ENCODE measurements at places on chromosomes 3 and 15.
A peak's percentile ranks its signal among the peaks of the same experiment; 100 is the strongest.

GRCh38 chr3:197151580-197151979, 122.0 kb upstream of the MELTF start:
- peak; percentile 22 for DNase-seq

DNA sequence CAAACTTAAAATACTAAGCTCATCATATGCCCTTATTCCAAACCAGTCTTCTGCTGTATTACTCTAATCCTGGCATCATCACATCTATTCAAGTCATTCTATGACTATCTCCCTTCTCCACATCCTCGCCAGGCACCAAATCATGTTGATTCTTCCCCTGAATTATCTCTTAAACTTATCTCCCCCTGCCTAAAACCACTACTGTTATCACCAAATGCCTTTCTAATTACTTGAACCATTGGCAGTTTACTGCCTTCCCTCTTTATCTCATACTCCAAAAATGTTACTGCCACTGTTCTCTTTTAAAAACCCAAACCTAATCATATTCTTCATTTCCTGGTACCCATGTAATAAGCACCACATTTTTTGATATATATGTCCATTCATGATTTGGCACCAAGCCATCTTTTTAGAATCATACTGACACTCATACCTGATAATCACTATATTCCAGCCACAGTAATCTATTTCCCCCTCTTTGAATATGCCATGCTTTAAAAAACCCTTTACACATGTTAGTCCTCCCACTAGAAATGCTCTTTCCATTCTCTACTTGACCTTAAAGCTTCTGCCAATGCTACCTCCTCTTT, 126.8 kb downstream of the PEAK1 start:
- no peak for DNase-seq

DNA sequence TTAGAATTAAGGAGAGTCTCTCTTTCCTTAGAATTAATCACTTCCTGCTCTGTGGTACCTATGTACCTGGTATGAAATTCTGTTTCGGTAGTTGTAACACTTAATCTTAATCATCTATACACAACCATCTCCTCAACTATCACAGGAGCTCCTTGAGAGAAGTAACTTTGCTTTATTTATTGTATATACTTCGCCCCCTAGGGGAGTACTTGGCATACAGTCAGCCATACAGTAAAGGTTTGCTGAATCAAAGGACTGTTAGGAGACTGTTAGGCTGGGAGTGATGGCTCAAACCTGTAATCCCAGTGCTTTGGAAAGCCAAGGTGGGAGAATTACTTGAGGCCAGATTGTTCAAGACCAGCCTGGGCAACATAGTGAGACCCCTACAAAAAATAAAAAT, 44.7 kb downstream of the RORA start:
- DNase-seq: no peak

- DNase-seq: no peak
These were observed 59.9 kb upstream of the COL8A1 start for GRCh38 chr3:99578339-99578970.

DNA sequence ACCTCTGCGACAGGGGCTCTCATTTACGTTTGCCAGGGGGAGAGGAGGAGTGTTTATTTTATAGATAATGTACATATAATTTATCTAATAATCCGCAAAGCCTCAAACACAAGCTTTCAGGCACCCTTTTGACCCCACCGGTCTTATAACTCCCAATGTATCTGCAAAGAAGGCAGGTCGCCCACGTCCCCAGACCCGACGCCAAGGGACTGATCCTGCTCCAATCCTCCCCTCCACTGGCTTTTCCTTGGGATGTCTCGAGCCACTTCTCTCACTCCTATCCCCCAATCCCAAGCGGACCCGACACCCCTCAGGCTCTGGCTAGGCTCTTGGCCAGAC, 452 bp downstream of the DCP1A start:
- no peak for DNase-seq

DNA sequence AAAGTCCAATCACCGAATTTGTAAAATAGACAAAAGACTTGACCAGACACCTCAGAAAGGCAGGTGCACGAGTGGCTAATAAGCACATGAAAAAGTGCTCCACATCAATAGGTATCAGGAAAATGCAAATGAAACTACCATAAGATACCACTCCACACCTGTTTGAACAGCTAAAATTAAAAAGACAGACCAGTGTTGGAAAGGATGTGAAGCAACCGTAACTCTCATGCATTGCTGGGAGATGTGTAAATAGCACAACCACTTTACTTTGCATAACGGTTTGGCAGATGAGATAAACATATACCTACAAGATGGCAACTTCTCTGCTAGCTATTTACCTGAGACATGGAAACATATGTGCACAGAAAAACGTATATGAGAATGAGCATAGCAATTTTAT, 56.9 kb downstream of the CADPS start:
- no peak for DNase-seq

DNA sequence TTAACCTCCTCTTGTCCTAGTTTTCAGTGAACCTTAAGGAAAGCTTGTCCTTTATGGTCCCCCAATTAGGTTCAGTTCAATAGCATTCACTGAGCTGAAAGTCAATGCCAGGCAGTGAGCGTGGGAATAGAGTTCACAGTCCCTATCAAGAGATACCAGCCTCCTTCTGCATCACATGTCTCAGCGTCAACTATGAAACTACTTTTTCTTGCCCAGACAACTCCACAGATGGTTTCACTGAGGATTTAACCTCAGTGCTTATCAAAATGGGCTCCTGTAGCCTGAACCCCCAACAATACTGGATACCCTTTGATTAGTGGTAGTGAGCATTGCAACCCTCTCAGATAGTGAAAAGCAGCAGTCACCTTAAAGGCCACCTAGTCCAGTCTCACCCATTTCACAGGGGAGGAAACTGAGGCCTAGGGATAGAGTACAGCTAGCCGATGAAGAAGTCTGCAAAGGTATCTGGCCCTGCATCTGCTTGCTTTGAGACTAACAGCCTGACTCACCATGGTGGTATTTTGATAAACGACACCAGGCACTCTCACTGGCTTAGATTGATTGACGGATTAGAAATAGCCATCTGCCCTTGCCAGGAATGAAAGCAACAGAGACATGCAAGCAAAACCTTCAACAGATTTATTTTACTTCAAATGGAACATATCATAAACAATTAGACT, 1.6 kb upstream of the UBA3 start:
- no peak for DNase-seq

- no peak for DNase-seq
These were observed 156.7 kb upstream of the TLE3 start for GRCh38 chr15:70254311-70254869.

- DNase-seq: no peak
These were observed 41.9 kb downstream of the SLC6A20 start for GRCh38 chr3:45754461-45754860.

GRCh38 chr3:25335356-25335755, 92.7 kb upstream of the RARB start:
- no peak for DNase-seq

DNA sequence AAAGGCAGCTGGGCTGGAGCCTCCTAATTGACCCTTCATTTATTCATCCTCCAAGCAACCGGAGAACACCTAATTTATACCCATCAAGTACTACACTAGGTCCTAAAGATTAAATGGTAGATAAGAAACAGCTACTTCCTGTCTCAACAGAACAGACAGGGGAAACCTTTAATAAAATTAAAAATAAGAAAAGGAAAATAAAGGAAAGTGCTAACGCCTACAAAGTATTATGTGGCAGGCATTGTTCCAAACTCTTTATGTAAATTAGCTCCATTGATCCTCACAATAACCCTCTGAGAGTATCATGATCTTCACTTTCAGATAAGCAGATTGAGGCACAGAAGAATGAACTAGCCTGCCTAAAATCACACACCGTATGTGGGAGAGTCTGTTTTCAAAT, 139.5 kb downstream of the CNTN6 start:
- no peak for DNase-seq

- peak; percentile 15 for DNase-seq
These were observed 2.0 kb upstream of the GALK2 start for GRCh38 chr15:49168016-49168415.

DNA sequence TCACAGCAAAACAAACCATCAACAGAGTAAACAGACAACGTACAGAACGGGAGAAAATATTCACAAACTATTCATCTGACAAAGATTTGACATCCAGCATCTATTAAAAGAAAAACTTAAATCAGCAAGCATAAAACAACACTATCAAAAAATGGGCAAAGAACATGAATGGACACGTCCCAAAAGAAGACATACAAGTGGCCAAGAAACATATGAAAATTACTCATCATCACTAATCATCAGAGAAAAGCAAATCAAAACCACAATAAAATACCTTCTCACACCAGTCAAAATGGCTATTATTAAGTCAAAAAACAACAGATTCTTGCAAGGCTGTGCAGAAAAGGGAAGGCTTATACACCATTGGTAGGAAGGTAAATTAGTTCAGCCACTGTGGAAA, 13.7 kb upstream of the SERPINI2 start:
- no peak for DNase-seq

DNA sequence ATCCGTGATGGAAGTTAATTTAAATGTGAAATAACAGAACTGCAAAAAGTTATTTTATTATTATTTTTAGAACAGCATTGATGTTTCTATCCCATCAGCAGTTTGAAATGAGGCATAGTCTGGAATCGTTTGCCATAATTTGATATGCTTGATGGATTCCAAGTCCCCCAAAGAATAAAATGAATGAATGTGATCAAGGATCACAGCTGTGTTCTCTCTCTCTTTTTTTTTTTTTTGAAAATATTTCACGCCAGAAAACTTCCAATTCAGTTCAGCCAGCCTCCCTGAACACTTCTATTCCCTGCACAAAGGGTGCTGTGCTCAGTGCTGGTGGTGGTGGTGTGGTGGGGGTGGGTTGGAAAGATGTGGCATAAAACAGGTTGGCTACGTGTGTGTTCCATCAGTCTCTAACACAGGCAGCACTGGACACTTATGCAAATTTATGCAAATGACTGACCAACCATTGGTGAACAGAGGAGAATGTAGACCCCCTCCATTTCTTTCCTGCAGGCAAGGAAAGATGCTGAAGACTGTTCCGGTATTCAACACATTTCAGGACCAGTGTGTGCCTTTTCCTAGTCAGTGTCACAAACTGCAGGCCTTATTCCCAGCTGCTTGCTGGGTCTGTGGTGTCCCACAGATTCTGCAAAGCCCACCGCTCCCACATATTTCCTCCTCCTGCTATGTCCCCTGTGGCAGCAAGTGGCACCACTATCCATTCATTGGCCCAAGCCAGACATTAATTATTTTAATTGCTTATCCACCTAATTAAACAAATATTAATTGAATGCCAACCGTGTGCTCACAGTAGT, 10.6 kb downstream of the ARNT2 start:
- no peak for DNase-seq

GRCh38 chr3:14415501-14415900, 13.1 kb downstream of the SLC6A6 start:
- DNase-seq: peak; percentile 38

GRCh38 chr3:133883641-133884040, 12.0 kb downstream of the RAB6B start:
- DNase-seq: no peak

- no peak for DNase-seq
These were observed 210.3 kb upstream of the CGNL1 start for GRCh38 chr15:57165992-57166391.

DNA sequence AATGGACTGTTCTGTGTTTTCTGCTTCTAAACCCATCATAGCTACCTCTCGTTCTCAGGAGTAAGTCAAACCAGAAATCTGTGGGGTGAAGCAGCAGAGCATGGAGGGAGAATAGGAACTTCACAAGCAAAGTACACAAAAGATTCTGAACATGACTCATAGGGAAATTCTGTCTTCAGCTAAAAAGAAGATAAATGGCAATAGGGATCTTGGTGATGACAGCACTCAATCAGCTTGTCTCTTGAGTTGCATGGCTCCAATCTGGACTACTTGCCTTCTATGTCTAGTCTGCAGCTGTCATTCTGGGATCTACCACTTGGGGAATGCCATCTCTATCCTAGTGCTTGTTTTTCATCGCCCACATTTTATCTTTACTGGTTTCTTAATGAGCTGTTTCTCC, 13.5 kb upstream of the GRAMD1C start:
- DNase-seq: no peak

GRCh38 chr3:69326855-69327300, 59.0 kb downstream of the FRMD4B start:
- no peak for DNase-seq

- DNase-seq: no peak
These were observed 45.1 kb downstream of the PLXNA1 start for GRCh38 chr3:127027811-127028548.

DNA sequence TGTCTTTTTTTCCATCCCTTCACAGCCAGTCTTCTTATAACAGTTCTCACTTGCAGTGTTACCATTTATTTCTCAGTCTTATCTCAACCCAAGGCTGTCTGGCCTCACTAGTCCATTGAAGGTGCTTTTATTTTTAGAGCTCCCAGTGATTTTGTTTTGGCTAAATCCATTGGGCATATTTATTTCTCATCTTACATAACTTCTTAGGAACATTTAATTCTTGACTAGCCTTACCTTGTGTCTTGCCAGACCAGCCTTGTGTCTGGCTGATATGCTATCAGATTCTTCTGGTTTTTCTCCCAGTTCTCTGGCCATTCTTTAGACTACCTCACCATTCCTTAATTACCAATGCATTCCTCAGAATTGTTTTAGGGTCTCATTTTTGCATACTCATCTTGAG, 42.3 kb upstream of the TUSC7 start:
- DNase-seq: no peak

DNA sequence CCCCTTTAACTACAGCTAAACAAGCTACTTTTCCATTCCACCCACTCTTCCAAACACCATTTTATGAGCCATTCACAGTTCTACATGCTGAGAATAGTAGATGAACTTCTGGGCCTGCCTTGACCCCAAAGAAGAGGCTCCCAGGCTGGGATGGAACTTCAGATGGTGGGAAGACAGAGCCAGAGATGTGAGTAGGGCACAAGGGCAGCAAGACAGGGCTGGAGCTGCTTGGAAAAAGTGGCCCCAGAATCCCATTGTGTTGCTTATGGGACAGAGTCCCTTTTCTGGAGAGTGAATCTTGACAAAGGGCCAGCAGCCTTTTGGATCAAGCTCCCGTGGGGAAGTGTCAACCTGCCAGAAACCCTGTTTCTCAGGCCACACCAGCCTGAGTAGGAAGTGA, 516.5 kb upstream of the PPP2R3A start:
- no peak for DNase-seq

- DNase-seq: no peak
These were observed 75.4 kb upstream of the ARL6 start for GRCh38 chr3:97689111-97689510.

GRCh38 chr3:46811615-46812236, 51.5 kb downstream of the MYL3 start:
- no peak for DNase-seq

GRCh38 chr3:182183716-182184430, 472.1 kb downstream of the SOX2 start:
- DNase-seq: no peak
